Ascending aorta (tissue), 2 donors: ENCODE measurements at places on chromosomes 6 and 20. TPM values are rescaled to one million over a fixed set of nuclear protein-coding genes. Genes with fewer than 3 reads are reported as not detected.

Gene SMOC2
- total RNA-seq, result 102 TPM

DNA sequence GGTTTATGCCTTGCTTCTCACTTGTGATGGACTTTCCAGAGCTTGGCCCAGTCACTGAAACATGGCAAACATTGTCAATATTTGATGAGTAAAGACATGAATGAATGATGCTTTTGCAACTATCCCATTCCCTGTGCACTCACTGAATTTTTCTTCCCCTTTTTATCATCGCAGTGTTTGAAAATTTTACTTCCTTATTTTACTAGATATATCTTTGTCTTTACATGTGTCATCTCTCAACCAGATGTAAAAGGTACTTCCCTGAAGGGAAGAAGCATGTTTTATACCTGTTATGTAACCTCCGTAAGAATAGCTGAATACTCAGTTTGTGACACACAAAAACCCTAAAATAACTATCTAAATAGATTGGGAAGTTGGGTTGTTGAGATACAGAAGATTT lies 544.7 kb upstream of the FLRT3 start:
- DNase-seq, result no peak

- no peak for DNase-seq
These were observed 56.4 kb downstream of the NOX3 start for GRCh38 chr6:155399062-155399744.

Gene HNF4A
- not detected for total RNA-seq

GRCh38 chr6:28277746-28278145 lies 3.6 kb upstream of the PGBD1 start:
- no peak for DNase-seq

DNA sequence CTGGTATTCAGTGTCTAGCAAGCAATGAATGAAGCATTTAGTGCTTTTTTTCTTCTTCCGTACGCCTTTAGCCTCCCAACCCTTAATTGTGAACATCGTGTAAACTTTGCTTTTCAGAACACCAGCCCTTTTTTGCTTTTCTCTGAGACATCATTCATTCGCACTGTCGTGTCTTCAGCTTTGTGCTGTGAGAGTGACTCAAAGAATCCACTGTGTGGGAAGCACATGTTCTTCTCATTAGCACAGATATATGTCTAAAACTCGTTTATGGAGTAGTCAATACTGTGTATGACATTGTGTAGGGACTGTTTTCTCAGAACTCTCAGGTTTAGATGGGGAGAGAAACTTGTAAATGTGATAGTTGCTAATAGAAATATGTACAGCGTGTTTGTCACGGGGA lies 279.1 kb downstream of the FARS2 start:
- DNase-seq, result no peak

Gene CYP39A1
- 1.4 TPM for total RNA-seq

DNA sequence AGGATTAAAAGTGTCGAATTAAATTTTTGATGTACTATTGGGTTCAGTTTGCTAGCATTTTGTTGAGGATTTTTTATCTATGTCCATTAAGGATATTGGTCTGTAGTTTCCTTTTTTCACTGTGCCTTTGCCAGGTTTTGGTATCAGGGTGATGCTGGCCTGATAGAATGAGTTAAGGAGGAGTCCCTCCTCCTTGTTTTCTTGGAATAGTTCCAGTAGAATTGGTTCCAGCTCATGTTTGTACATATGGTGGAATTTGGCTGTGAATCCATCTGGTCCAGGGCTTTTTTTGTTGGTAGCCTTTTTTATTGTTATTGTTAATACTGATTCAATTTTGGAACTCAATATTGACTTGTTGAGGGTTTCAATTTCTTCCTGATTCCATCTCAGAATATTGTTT lies 141.8 kb downstream of the SIM1 start:
- no peak for DNase-seq

DNA sequence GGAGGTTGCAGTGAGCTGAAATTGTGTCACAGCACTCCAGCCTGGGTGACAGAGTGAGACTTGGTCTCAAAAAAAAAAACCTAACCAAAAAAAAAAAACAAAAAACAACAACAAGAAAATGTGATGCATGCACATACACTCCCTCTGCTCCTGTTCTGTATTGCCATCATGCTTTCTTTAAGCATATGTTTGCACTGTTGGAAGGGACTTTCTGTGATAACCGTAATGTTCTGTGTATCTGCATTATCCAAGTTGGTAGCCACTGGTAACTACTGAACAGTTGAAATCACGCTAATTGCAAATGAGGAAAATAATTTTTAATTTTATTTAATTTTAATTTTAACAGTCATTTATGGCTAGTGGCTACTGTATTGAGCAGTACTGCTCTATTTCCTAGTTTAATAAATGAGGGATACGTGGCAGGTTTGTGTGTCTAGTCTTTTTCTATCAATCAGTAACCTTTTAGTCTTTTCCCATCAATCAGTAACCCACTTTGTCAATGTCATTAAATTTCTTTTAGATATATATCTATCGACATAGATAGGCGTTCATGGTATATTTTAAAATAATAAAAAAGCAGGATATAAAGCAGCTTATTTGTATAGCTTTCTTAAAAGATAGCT lies 135.6 kb downstream of the ASCC3 start:
- no peak for DNase-seq

DNA sequence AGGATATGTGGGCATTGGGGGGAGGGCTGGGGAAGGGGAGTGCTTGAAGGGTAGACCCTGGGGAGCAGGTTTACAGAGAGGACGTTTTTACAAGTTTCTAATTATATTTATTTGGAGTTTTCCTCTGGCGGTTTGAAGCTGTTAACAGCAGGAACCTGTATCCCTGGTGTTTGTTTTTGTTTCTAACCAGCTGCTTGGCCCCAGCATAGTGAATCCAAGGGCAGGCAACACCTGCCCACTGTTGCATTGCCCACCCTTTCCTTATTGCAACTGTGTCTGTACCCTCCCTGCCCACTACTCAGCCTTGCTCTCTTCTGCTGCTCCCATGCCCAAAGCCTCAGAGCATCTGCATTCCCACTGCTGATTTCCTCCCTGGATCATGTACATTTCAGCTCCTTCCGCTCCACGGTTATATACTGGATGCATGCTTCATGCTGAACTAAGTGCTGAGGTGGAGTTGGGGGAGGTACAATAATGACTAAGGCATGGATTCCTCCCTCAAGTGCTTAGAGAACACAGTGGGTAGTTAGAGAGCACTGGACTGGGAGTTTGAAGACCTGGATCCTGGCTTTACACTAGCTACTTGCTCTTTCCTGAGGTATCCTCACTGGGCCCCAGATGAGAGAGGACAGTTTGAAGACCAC lies 6.0 kb downstream of the SCUBE3 start:
- no peak for DNase-seq

GRCh38 chr6:92892626-92893170 lies 526.7 kb downstream of the EPHA7 start:
- DNase-seq, result no peak

GRCh38 chr6:10626154-10626741 lies 68.2 kb downstream of the C6orf52 start:
- no peak for DNase-seq

- DNase-seq, result no peak
These were observed 123.5 kb downstream of the TCP11 start for GRCh38 chr6:35017411-35018181.

- DNase-seq, result no peak
These were observed 8.2 kb downstream of the CDC25B start for GRCh38 chr20:3804254-3804751.

Gene MAP3K5
- total RNA-seq, result 40.9 TPM

- DNase-seq, result no peak
These were observed 27.9 kb upstream of the RSPO4 start for GRCh38 chr20:1029980-1030379.

DNA sequence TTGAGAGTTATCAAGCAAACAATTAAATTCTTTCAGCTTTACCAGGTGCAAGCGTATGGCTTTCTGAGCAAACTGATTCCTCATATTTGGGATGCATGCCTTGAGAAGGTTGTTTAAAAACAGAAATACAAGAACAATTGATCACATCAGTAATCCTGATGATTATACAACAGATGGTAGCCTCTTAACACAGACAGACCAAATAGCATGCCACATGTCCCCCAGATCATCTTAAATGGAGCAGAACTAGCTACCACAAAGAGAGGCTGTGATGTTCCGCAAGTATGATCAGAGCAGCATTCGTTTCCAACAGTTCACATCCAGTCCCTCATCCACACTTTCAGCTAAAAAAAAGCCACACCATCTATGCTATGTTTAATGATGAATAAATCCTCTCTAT lies 246.2 kb upstream of the NRSN1 start:
- no peak for DNase-seq

Gene LAMA2
- 45.2 TPM for total RNA-seq

- DNase-seq, result no peak
These were observed 258.6 kb downstream of the FNDC1 start for GRCh38 chr6:159427771-159428170.

GRCh38 chr6:109738667-109739066 lies 47.6 kb downstream of the FIG4 start:
- DNase-seq, result no peak

DNA sequence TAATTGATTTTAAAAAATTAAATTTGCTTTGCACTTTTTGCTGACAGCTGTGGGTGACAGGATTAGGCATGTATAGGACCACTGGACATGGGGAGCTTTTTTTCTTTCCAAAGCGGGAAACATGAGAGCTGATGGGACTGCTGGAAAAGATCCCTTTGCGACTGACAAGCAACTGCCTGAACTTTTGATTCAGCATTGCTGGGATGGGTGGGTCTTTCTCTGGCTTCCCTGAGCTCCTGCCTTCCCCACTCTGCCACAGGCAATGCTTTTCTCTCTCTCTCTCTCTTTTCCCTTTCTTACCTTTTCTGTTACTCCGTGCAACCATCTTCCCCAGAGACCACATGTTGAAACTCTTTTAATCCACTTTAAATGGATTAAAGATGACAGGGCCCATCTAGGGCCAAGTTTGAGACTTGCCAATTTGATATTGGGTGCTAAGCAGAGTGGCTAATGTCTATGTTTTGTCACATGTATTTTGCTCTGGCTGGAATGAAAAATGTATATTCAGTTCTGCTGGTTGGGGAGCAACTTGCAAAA lies 33.5 kb upstream of the TPD52L1 start:
- DNase-seq, result no peak

DNA sequence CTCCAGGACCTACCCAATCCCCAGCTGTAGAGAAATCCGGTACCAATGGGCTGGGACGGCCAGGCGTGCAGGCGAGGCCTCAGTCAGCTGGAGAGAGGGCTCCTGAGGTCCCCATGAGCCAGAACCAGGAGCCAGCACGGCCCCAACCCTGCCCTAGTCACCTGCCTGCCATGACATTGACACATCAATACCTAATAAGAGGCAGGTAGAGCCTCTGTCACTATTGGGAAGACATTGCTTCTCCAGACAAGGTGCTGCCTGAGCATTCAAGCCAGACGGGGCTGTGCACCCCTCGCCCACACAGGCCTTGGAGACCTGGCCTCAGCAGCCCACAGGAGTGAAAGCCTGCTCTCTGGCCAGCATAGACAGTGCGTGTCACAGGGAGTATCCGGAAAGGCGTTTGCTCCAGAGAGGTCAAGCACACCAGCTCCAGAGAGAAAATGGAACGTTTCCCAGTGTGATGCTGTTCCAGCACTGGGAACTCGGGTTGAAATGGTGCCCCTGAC lies 3.5 kb downstream of the DLL1 start:
- DNase-seq, result peak; percentile 61

GRCh38 chr20:20396794-20397193 lies 28.9 kb downstream of the INSM1 start:
- DNase-seq, result no peak

DNA sequence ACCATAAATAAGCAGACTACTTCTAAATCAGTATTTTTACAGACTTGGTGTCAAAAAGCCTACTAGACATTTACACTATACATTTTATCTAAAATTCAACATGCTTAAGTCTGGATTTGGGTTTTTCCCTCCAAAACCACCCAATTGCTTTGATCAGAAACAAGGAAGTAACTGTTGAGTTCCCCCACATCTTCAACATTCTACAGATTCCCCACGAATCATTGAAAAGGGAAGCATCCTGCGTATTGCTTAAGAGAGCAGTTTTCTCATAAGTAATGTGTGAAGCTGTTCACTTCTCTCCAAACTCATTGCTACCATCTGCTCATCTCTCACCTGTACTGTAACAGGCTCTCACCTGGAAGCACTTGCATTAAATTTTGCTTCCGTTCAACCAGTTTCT lies 36.4 kb upstream of the RNF144B start:
- no peak for DNase-seq

DNA sequence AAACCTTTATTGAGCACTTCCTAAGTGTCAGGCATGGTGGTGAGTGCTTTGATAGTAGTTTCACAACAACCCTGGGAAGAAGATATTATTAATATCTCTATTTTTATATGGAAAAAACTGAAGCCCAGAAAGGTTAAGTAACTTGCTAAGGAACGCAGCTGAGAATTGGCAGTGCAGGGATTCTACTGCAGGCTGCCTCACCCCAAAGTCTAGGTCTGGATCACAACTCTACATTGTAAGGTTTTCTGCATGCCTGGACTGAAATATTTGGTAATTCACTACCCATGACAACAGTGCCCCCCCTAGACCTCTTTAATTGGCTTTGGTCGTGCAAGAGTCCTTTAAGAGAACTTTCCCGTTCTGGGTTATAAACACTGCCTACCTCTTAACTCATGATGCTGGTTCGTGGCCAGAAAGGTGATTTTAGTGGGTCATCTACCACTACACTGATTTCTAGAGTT lies 67.1 kb upstream of the KCNQ5 start:
- no peak for DNase-seq

- DNase-seq, result no peak
These were observed 48.1 kb downstream of the HMGCLL1 start for GRCh38 chr6:55530931-55531330.

Gene MLIP
- total RNA-seq, result not detected

DNA sequence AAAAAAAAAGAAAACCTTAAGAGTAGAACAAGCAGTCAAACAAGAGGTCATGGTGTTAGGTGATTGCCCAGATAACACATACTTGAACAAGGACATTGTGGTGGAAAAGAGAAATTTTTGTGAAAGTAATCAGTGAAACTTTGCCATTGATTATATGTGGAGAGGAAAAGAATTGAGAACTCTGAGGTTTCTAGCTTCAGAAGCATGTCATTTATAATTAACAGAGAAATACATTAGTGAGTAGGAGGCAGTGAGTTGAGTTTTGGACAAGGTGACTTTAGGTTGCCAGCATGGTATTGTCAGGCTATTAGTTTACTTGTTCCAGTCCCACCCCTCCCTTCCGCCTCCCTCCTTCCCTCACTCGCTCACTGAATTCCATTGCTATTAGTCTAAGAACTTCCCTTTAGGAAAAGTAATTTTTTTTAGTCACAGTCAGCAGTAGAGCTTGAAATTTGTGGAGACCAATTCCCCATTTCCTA lies 17.2 kb downstream of the TAB2 start:
- peak; percentile 83 for DNase-seq

Gene PRR18
- not detected for total RNA-seq

- no peak for DNase-seq
These were observed 21.1 kb downstream of the RTN4IP1 start for GRCh38 chr6:106608080-106608668.
